ENCODE measurements at places on chromosomes 11 and 22.

GRCh38 chr11:126337474-126338241 lies 17.8 kb upstream of the ST3GAL4 start:
- no peak for DNase-seq

- peak; percentile 54 for DNase-seq
These were observed 38.0 kb downstream of the MRGPRD start for GRCh38 chr11:68942751-68943271.

GRCh38 chr22:28821452-28821851 lies 21.1 kb upstream of the XBP1 start:
- DNase-seq, result no peak

DNA sequence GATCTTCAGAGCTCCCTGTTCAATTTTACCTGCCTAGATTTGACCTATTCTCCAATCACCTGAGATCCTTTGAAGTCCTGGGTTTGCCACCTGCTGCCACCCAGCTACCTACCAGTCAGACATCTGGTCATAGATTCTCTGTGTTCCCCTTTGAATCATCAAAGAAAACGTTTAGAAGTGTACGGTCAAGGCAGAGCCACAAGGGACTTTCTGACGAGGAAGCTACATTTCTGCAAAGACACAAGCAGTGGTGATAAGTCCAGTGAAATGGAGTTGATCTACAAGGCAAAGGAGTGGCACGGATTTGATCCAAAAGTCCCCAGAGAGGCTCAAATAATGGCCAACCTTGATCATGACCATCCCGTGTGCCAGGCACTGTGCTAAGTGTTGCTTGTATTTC lies 549.9 kb downstream of the MIAT start:
- DNase-seq, result no peak

DNA sequence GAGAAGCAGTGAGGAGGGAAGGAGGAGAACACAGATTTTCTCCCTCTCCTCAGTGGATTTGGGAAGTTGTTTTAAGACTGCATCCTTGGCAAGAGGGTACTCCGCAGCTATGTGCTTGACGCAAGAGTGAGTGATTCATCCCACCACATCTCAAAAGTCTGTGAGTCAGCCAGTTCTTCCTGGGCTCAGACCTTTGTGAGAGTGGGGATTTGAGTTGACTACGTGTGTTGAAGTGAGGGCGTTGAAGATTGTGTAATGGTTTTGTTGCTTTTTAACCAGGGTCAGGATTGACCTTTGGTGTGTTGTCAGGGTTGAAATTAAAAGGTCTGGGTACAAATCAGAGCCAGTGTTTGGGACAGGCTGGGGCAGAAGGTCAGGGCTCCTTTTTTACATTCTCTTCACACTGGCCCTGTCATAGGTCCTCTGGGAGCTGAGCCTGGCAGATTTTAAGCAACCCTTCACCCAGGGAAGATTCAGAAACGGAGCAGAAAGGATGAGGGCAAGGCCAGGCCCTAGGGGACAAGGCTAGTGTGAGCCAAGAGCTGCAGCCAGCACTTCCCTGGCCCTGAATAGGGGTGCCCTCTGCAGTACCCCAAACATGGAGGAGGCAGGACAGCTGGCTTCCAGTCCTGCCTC lies 4.2 kb upstream of the C11orf86 start:
- peak; percentile 72 for DNase-seq

GRCh38 chr11:23974601-23975000 lies 522.3 kb upstream of the LUZP2 start:
- no peak for DNase-seq

DNA sequence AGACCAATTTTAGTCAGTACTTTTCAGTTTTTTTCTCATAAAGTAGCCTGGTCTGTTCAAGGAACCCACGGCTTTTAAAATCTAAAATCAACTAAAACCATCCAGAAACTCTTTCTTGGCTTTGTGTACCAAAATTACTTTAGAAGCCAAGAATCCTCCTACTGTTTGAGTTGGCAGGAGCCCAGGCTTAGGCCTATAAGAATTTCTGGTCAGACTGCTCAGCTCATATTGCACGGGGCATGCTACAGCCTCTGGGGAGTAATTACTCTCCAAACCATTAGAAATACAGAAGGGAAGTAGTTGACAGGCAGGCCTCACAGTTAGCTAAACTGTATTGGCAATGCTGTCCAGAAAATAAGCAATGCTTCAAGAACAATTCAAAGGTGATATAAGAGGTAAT lies 1862.9 kb upstream of the RAG2 start:
- DNase-seq, result no peak

DNA sequence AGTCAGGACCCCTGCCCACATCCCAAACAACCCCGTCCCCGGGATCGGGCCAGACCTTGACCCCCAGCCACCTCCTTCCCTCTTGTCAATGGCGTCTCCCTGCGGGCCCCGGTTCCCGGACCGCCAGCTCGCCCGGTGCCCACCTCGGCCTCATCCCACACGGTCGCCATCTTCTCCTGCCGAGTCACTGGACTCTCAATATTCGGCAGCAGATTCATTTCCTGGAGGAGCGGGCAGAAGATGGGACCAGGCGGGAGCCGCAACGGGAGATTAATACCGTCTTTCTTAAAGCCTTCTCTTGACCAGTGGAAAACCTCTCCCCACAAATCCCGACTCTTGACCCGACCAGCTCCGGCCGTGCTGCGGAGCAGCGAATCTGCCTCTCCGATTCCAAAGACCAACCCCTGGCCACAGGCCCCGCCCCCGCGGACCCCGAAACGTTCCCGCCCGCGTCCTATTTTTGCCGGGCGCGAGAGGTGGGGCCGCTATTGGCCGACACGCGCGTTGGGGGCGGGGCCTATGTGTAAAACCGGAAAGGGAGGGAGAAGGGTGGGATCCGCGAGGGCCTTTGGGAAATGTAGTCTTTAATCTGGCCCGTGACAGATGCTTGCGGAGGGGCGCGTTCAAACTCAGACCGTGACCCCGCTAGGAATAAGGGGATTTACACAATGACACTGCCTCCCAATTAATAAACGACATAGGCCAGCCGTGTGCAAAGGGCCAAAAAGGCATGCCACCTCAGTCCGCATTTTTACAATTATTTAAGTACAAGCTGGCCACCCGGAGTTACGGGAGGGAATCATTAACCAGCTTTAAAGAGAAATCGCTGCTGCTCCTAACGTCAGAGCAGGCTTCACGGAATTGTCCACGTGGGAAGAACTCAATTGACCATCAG lies at the start of gene PSMC3:
PSMC3 (minus strand) TSS at position 378 of the 895 bp plus-strand sequence; CDS start at position 218, 160 bp downstream.
- DNase-seq, result peak; percentile 93

DNA sequence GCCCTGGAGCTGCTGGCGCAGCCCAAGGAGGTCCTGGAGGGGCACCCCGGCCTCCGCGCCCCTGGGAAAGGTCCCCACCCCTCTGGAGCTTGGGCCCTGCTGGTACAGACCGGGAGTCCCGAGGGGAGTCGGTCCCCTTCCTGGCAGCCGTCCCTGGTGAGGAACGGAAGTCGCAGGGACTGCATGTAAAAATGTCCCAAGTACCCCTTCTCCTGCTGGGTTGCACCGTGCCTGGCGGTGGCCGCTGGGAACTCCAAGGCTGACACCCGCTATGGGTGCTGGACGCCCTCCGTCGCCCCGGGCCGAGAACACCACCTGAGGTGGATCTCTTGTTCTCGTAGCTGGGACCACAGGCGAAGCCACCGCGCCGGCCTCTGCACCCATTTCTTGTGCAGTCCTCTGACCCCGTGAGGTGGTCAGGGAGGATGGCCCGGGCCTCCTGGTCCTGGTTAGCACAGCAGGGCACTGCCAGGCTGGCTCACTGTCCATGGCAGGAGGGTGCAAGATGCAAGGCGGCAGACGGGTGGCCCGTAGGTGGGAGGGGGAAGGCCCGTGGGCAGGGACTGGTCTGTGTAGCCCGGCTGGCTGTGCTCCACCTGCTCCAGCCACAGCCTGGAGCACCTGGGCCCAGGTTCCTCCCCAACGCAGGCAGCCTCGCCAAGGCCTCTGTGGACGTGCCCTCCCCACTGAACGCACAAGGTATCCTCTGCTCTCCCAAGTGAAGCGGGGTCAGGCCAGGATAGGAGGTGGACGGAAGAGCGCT lies 165.2 kb downstream of the IGLL1 start:
- no peak for DNase-seq

DNA sequence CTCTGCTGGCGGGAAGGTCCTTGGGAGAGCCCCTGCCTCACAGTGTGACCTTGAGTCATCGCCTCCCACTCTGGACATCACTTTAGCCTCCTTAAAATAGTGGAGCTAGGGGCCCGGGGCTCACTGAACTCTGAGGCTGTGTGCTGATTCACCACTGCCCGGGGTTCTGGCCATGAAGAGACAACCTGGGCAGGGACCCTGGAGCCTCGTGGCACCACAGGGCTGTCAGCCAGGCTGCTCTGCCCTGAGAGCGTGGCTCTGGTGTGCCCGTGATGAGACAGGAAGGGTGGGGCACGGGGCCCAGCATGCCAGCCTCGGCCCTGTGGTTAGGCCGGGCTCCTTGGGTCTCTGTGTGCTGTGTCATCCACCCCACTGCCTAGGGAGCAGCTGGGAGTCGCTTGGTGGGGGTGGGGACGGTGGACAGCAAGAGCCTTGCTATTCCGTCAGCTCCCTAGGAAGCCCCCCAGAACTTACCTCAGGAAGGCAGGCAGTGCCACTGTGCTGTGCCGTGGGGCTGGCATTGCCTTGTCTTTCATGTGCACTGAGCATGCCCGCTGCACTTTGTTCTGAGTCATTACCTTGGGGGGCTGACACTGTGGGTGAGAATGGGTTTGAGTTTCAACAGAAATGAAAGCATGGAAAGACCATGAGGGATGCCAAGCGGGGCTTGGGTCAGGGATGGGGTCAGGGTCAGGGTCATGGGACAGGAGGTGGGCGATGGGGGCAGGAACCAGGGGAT lies 31.7 kb downstream of the TPCN2 start:
- no peak for DNase-seq

DNA sequence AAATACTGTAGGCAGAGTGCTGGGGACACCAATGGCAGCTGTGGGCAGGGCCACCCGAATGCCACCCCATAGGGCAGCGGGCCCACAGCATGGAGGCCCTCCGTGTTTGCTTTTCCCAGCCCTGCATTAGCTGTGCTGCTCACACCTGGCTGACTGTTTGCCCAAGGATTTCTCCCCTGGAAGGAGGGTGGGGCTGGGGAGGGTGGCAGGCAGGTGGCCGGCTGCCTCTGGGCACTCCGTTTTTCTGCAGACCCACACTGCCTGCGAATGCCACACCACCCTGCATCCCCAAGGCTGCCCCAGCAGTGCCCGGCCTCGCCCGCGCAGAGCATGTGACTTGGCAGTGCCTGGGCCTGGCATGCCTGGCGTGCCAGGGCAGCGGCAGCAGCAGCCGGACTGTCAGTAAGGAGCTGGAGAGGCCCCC lies 19.6 kb downstream of the DAGLA start:
- DNase-seq, result no peak

- DNase-seq, result no peak
These were observed 7.3 kb downstream of the F2 start for GRCh38 chr11:46726206-46726862.

DNA sequence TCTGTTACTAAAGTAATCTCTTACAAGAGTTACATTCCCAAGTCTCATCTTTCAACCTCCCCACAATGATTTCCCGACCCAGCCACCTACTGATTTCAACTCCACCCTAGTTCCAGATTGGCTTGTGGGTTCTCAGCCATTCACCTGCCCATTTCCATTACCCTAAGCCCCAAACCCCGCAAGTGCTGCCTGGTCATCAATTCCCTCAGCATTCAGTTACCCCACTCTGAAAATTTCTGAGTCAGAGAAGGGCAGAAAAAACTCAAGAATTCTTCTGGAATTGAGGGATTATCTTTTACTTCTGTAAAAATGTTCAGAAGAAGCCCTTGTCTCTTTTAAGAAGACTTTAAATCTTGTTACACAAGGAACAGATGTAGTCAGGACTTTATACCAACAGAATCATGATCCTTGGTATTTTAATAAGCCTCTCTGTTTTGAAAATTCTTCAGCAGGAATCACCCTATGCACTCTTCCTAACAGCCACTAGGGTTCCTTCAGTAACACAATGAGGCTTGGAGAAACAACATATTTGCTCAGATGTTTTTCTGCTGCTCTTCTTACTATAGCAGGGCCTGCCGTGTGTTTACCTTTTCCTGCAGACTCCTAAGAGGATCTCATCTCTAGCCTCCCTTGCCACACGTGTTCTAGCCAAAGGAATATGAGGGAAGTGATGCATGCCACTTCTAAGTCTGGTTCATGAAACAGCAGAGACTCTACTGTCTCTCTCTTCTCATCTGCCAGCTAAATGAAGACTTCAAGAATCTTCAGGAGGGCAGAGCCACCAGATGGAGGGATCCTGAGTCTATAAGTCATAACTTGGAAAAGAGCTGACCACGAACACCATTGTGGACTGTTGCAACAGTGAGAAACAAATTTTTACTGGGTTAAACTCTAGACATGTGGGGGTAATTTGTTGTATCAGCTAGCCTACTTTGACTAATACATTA lies 29.3 kb upstream of the PAMR1 start:
- peak; percentile 26 for DNase-seq

DNA sequence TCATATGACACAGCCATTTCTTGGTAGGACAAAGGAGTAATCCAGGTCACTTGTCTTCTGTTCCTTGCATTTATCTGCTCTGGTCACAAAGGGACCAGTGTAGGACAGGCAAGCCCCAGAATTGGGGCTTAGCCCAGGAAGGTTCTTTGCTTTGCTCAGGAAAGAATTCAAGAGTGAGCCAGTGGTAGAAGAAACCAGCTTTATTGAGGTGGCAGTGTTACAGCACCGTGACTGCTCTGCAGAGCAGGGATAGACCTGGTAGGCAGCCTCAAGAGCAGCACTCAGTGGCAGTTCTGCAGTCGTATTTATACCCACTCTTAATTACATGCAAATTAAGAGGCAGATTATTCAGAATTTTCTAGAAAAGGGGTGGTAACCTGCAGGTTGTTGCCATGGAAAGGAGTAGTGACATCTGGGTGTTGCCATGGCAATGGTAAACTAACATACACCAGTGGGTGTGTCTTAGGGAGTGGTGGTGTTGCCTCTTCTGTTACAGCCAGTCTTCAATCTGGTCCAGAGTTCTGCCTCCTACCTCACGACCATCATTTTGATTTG lies 84.9 kb upstream of the RAB1B start:
- no peak for DNase-seq

DNA sequence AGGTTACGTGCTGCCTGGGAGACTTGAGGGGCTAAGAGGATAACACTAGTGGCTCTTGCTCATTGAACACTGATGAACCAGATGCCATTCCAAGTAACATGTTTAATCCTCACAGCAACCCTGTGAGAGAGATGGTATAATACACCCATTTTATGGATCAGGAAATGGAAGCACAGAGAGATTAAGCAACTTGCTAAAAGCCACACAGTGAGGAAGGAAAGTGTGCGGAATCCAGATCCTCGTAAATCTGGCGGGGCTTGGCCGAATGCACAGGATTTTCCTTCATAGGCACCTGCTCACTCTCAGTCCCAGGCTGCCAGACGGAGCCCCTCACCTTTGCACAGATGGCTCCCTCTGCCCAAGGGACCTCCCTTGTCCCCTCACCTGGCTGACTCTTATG lies 7.7 kb upstream of the FOSL1 start:
- no peak for DNase-seq

- peak; percentile 63 for DNase-seq
These were observed 23.4 kb upstream of the RIC3 start for GRCh38 chr11:8192016-8192895.

- no peak for DNase-seq
These were observed 33.9 kb downstream of the ALX4 start for GRCh38 chr11:44275961-44276550.

GRCh38 chr11:2441171-2441570 lies 3.1 kb downstream of the TRPM5 start:
- DNase-seq, result no peak

- DNase-seq, result no peak
These were observed 17.6 kb downstream of the OTOG start for GRCh38 chr11:17564687-17565042.

- DNase-seq, result peak; percentile 14
These were observed 591.2 kb downstream of the OPCML start for GRCh38 chr11:132941024-132941646.

GRCh38 chr22:48090332-48090672 lies 1327.9 kb downstream of the TBC1D22A start:
- DNase-seq, result no peak

GRCh38 chr11:85774256-85775101 lies 36.5 kb downstream of the SYTL2 start:
- DNase-seq, result no peak
